Activated T-helper 17 cell treated with anti-CD3 and anti-CD28 coated beads, Interleukin-2, amount 50 U/mL, for 72 hours (primary cell): ENCODE measurements at places on chromosomes 4 and X. TPM values are rescaled to one million over a fixed set of nuclear protein-coding genes. Genes with fewer than 3 reads are reported as not detected.
A peak's percentile ranks its signal among the peaks of the same experiment; 100 is the strongest.

DNA sequence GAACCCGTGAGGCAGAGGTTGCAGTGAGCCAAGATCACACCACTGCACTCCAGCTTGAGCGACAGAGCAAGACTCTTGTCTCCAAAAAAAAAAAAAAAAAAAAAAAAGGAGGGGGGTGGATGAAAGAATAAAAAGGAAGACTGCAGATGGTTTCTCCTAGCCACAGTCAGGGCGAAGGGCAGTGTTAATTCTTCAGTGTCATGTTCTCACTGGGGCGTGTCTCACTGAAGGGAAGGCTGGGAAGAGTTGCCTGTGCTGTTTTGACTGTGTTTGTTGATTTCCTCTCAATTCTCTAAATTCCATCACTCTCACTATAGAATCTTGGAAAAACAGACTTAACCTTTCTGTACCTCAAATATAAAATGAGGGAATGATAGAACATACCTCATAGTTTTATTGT lies 71.6 kb upstream of the DHX15 start:
- ATAC-seq, result no peak

- ATAC-seq, result no peak
Measured at GRCh38 chr4:107060388-107060787, 24.3 kb upstream of the DKK2 start.

Gene MFAP3L
- total RNA-seq, result 1.1 TPM

Gene ZXDA
- 2.2 TPM for total RNA-seq

GRCh38 chrX:112355931-112356330 lies 273.4 kb upstream of the TRPC5 start:
- no peak for ATAC-seq

GRCh38 chrX:40772290-40772689 lies 36.9 kb upstream of the MED14 start:
- no peak for ATAC-seq

Gene NRK
- total RNA-seq, result not detected

DNA sequence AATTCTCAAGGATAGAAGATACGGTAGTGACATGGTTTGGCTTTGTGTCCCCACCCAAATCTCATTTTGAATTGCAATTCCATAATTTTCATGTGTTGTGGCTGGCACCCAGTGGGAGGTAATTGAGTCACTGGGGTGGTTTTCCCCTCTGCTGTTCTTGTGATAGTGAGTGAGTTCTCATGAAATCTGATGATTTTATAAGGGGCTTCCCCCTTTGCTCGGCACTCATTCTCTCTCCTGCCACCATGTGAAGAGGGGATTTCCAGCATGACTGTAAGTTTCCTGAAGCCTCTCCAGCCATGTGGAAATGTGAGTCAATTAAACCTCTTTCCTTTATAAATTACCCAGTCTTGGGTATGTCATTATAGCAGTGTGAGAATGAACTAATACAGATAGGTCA lies 8.5 kb upstream of the SPANXN4 start:
- ATAC-seq, result peak; percentile 34

GRCh38 chr4:112311516-112311915 lies 14.3 kb downstream of the ALPK1 start:
- no peak for ATAC-seq

Gene GPRASP1
- 2.3 TPM for total RNA-seq

GRCh38 chr4:40388239-40388638 lies 53.1 kb downstream of the CHRNA9 start:
- ATAC-seq, result no peak

GRCh38 chr4:172497321-172497720 lies 671.3 kb upstream of the GALNT7 start:
- ATAC-seq, result no peak

Gene NPY2R
- not detected for total RNA-seq

- ATAC-seq, result no peak
Measured at GRCh38 chrX:74351760-74352159, 47.8 kb downstream of the ZCCHC13 start.

DNA sequence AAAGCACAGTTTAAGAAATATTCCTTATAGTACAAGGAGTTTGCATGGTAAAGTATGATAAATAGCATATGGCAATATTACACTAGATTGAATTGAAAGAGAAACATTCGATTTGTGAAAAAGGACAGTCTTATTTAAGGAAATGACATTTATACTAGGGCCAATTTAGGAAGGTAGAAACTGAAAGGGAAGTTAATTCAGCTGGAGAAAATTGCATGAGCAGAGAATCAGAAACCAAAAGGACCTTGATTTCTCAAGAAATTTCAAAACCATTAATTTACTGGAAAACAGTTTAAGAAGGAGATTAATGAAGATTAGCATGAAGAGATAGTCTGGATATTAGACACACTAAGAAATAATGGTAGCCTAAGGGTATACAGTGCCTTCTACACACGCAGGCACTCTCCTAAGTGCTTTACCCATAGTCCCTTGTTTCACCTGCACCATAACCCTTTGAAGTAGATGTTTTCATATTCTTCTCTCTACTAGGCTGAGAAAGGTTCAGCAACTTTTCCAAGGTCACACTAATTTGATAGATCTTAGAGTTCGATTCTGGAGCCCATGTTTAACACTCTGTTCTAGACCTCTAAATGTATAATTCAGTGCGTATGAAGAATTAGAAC lies 259.1 kb upstream of the SLIT2 start:
- ATAC-seq, result no peak

DNA sequence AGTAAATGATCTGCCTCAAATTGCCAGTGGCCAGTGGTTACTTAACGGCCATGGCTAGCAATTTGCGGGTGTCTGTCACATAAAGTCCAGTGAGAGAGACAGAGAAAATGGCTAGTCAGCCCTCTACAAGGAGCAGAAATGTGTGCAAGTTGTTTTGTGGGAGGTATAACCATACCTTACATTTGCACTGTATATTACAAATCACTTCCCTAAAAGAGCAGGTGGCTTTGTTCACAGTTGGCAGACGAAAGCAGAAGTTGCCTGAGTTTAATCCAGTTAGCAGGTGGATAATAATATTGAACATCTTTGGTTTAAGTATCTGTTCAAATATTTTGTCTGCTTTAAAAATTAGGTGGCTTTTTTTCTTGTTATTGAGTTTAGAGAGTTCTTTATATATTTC lies 15.6 kb downstream of the SRPX start:
- ATAC-seq, result no peak

Gene GNRHR
- total RNA-seq, result not detected

Gene DMD
- total RNA-seq, result 1.4 TPM
